NCI-H526 treated with DMSO at 0.1 percent for 48 hours (cell line): ENCODE measurements at places on chromosomes 3 and 15.

DNA sequence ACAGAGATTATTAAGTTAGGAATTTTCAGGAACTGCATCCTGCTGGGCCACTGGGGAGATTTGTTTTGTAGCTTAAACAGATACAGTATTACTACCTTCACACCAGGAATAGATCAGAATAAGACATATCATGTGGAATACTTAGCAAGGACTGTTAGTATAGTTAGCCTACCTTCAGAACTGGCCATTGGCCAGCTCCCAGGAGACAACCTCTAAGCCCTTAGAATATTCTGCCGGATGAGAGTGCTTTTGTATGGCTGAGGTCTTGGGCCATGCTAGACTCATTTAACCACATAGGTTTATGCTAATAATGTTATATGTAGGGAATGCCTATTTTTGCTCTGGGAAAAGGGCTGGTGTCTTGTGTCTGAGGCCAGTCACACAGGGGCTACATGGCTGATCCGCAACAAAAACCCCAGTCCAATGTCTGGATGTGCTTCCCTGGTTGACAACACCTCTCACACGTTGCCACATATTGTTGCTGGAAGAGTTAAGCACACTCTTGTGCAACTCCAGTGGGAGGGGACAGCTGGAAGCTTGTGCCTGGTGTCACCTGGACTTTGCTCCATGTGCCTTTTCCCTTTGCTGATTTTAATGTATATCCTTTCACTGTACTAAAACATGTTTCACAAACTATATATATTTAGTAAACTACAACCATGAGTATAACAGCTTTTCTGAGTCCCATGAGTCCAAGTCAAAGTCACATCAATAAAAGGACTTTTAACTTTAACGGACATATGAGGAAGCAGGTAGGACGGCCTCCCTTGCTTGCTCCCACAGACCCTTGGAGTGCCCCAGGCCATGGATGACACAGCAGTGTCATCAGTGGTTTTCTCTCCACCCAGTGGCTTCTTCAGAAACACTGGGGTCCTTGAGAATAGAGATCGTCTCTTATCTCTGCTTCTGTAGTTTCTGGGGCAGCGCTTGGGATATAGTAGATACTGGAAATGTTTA, 118.0 kb upstream of the C3orf80 start:
- DNase-seq, result no peak

GRCh38 chr15:43199945-43200488, 14.8 kb downstream of the CCNDBP1 start:
- no peak for DNase-seq

GRCh38 chr3:31240013-31240412, 292.7 kb upstream of the STT3B start:
- no peak for DNase-seq

- no peak for DNase-seq
Measured at GRCh38 chr3:2655229-2655701, 454.9 kb downstream of the IL5RA start.

- no peak for DNase-seq
Measured at GRCh38 chr3:190323246-190323626, 990 bp upstream of the CLDN1 start.

GRCh38 chr3:41169023-41169422, 30.3 kb upstream of the CTNNB1 start:
- no peak for DNase-seq
